Mammary epithelial cell (primary cell): ENCODE measurements at places on chromosomes 13 and 19. TPM values are rescaled to one million over a fixed set of nuclear protein-coding genes. Genes with fewer than 3 reads are reported as not detected.

DNA sequence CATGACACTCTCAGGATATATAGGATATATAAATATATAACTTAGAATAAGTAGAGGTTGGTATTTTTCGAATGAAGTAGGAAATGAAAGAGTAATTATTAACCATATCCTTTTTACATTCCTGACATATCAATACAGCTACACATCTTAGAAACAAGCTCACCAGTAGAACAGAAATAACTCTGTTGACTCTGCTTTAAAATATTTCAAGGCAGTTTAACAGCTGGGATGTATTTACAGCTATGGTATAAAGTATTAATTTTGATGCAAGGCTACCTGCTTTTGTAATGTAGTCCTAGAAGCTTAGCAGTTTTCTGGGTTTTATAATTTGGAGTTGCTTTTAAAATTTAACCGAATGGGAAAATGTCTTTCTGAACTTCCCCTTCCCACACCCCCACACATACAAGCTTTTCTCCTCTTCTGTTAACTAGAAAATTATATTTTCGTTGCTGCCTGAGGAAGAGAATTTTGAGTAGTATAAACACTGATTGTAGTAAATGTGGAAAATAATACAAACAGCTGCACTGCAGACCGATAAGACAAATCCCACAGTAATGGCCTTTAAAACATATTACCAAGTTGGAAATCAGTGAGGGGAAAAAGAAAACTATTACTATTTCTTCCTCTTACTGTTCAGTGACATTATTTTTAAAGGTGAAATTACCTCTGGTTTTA, 147.7 kb downstream of the GGACT start:
- DNase-seq = no peak

- DNase-seq = no peak
Measured at GRCh38 chr19:55681131-55682092, 6.4 kb downstream of the EPN1 start.

- no peak for DNase-seq
Measured at GRCh38 chr13:24938966-24939365, 157.0 kb upstream of the PABPC3 start.

DNA sequence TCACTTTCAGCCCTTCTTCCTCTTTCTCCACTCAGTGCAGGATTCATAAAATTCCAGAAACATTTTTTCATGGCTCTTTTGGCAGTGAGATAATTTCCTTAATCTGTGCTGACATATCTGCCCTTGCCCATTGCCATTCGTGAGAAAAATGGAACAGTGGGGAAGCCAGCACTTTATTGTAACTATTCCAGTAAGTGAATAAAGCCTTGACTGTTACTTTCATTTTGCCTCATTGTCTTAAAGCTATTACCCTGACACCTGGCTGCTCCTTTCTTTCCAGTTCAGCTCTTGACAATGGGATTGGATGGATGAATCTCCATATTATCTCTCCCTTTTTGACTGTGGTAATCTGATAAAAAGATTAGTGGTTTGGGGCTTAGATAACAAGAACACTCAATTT, 1068.1 kb upstream of the PCDH20 start:
- DNase-seq = no peak

LINGO3 gene
- polyA plus RNA-seq = not detected

DNA sequence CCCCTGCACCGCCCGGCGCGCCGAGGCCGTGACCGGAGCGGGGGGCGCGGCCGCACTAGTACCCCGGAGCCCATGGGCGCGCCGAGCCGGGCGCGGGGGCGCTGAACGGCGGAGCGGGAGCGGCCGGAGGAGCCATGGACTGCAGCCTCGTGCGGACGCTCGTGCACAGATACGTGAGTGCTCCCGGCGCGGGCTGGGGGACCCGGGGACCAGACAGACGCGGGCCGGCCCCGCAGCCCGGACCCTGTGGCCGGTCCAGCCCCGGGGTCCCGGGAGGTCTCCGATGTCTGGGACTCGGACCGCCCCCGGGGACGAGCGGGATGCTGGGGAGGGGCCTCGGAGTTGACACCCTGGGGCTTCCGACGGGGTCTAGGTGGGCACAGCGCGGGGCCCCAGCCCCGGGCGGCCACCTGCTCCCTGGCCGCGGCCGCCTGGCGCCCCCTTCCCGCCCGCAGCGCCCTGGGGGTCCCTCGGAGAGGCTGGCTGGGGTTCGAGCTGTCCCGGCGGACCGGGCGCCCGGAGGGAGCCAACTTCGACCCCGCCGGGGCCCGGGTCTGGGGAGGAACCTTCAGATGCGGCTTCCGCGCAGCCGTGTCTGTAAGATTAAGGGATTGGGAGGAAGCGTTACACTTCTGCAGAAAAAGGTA, 568 bp downstream of the ATP11A start:
- peak; percentile 26 for DNase-seq

DNA sequence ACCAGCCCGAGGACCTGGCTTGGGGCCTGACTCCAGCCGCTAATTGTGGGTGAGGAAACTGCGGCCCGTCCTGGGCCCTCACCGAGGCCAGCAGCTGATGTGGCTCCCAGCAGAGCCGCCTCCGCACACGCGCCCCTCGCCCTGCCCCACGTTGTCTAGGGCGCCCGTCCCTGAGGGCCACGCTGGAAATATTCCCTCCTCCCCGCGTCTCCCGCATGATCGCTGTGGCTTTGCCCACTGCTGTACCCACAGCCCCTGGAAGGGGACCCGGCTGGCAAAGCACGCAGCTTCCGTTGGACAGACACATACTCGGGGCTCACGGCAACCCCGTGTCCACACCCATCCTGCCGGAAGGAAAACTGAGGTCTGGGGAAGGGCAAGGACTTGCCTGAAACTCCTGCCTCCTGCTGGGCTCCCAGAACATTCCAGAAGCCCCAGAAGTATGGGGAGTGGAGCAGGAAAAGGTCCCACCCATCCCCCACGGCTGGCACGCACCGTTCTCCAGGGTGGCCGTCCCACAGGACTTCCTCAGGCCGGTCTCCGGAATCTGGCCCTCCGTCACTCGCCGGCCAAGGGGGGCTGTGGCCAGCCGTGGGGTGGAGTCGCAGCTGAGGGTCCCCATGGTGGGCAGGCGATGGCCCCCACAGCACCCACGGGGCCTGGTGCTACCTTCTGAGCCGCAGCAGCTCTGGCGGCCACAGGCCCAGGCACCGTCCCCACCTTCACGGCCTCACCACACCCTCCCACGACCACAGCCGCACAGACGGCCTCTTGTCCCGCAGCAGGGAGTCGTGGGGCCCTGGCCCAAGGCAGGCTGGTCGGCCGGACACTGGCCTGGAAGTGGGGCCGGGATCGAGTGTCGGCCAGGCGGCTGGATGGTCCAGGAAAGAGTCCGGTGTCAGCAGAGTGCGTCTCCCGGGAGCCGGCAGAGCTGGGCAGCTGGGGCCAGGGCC, 13.6 kb upstream of the SHC2 start:
- DNase-seq = no peak

GRCh38 chr19:50568728-50569698, 778 bp upstream of the LRRC4B start:
- no peak for DNase-seq

PPM1N gene
- 2.3 TPM for polyA plus RNA-seq

GRCh38 chr13:65585346-65585745, 1644.8 kb downstream of the PCDH9 start:
- no peak for DNase-seq

GRCh38 chr13:77470986-77471385, 64.5 kb upstream of the SCEL start:
- no peak for DNase-seq

GRCh38 chr13:99526549-99526948, 25.3 kb downstream of the TM9SF2 start:
- DNase-seq = no peak

DNA sequence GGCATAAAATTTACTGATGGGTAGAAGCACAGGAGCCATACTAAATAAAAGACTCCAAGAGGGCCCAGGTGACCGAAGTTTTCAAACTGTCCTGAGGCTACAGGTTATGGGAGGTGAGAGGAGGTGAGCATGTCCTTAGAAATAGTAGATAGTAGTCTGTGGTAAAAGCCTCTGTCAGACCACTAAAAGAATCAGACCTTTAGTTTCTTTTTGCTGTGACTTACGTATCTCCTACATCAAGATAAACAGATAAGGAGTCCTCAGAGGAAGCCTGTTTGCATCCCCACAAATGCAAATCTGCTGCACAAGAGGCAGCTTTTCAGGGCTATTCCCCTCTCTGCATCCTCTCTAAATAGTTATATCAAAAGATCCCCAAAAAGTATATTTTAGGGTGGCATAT, 711.6 kb upstream of the SLITRK6 start:
- no peak for DNase-seq

GRCh38 chr13:104447348-104447747, 1381.1 kb upstream of the SLC10A2 start:
- DNase-seq = no peak

FFAR2 gene
- not detected for polyA plus RNA-seq
